ENCODE measurements at places on chromosomes 5 and 9.

GRCh38 chr5:8184455-8185063 is 315.6 kb downstream of the MTRR start:
- DNase-seq = no peak

DNA sequence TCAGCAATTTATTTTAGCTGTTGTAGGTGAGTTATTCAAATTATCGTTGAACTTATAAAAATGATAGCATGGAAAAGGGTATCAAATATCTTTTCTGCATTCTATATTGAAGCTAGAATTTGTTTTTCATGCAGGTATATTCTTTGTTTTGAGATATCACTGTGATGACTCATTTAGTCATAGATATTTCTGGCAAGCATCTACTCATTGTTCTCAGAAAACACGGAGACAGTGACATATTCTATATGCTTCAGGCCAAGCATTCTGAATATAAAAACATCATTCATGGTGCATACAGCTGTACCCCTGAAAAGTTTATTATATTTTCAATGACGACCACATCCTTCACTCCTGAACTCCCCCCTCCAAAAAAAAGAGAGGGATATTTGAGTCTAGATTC is 150.3 kb upstream of the GRIA1 start:
- no peak for DNase-seq

DNA sequence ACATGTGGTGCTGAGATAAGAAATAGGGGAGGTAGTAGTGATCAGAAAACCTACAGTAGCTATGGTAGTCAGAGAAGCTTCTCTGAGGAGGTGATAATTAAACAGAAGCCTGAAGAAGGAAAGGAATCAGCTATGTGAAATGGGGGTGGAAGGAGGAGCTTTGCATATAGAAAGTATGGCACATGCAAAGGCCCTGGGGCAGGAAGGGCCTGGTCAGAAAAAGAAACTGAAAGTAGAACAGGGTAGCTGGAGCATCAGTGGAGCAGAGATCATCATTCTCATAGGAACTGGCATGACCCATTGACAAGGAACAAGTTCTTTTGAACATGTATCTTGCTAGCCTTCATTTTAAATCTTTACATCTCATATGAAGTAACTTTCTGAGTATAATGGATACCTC is 80.7 kb upstream of the ADRA1B start:
- DNase-seq = no peak

DNA sequence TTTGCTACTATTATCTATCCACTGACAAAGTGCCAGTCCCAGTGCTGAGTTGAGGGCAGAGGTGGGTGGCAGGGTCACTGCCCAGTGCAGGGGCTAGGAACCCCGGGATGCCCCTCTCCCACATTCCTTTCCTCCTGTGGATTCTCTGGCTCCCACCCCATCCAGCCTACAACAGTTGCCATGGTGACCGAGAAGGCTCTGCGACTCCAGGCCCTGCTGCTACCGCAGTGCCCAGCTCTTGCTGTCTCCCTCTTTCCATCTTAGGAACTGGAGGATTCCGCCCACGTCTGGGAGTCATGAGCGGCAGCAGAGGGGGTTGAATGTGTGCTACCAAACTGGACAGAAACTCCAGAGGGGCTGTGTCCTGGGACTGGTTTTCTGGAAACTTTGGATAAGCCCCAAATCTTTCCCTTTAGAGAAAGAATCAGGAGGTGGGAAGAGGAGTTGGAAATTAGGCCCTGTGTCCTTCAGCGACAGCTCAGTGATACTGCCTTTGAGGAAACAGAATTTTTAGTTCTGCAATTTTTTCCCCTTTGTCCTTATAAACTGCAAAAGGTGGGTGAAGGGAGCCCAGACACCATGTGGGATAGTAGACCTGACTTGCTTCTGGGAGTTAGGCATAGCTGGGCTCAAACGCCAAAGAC is 20.7 kb upstream of the C5orf47 start:
- DNase-seq = no peak
